ENCODE measurements at places on chromosomes 3 and 15.

DNA sequence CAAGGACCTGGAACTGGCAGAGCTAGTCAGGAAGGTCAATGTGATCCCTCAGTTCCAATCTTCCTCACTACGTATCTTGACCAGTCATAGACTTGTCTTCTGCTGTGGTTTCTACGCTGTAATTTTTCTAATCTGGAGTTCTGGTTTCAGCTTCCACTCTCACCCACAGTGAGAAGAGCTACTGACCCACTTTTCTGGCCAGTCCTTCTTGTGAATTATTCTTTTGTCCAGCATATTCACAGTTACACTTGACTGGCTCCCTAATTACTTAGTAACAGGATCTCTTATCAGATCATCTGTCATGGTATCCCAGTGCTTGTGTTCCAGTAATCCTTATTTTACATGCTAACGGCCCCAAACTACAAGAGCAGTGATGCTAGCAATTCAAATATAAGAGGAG lies 72.4 kb upstream of the MME start:
- DNase-seq: no peak

DNA sequence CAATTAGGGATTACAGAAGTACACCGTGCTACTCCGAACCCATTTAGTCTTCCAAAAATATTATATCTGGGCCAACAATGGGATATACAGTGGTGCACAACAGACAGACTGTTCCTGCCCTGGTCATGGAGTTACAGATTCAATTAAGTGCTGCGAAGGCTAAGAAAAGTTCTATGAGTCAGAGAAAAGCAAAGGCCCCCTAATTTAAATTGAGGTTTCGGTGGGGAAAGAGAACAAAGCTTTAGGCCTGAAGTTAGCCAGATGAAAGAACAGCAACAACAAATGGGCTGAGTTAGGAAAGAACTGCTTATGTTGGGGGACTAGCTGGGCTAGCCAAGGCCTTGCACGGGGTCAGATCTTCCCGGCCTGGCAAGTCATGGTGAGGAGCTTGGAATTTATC lies 131.8 kb downstream of the MDFIC2 start:
- no peak for DNase-seq

DNA sequence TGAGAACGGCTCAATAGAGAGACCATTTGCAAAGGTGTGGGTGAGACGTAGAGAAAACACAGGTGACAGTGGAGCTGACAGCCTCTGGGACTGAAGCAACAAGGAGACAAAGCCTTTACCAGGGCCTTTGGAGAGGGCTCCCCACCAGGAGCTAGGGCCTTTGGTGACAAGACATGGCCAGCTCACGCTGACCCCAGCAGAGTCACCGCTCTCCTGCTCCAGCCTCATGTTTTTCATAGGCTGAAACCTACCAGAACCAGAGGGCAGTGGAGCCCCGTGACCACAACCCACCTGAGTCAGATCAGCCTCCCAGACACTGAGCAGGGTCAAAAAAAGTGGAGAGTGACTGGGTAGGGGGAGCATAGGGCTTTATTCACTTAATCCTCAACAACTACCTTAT lies 214.7 kb downstream of the SHQ1 start:
- DNase-seq: no peak

GRCh38 chr15:28873006-28873405 lies 12.8 kb upstream of the APBA2 start:
- no peak for DNase-seq

DNA sequence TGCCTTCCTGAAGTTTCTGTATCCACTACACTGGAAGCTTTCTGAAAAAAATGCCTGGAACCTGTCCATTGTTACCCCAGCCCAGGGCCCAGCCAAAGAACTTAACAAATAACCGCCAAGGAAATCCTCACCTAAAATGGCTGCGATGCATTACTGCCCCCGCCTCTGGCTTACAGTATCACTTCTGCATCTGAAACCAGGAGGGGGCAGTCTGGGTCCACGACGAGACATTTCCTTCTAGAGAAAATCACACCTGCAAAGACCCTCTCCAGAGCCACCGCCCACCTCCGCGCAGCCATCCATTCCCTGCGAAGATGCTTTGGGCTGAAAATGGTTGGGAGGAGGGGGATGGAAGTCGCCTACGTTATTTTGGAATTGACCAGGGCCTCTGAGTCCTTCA lies 22.4 kb upstream of the CELF6 start:
- peak; percentile 34 for DNase-seq

DNA sequence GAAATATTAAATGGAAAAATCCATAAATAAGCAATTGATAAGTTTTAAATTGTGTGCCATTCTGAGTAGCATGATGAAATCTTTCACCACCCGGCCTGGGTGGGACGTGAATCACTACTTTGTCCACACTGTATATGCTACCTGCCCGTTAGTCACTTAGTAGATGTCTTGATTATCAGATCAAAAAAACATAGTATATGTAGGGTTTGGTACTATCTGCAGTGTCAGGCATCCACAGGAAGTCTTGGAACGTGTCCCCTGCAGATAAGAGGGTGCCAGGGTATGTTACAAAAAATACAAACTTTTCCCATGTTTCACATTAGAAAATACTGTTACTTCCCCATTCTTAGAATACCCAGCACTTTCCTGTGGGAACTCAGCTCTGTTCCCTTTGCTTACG lies 35.2 kb downstream of the FAM81A start:
- no peak for DNase-seq

- DNase-seq: peak; percentile 88
Measured at GRCh38 chr3:186746008-186746407, 28.8 kb downstream of the KNG1 start.

DNA sequence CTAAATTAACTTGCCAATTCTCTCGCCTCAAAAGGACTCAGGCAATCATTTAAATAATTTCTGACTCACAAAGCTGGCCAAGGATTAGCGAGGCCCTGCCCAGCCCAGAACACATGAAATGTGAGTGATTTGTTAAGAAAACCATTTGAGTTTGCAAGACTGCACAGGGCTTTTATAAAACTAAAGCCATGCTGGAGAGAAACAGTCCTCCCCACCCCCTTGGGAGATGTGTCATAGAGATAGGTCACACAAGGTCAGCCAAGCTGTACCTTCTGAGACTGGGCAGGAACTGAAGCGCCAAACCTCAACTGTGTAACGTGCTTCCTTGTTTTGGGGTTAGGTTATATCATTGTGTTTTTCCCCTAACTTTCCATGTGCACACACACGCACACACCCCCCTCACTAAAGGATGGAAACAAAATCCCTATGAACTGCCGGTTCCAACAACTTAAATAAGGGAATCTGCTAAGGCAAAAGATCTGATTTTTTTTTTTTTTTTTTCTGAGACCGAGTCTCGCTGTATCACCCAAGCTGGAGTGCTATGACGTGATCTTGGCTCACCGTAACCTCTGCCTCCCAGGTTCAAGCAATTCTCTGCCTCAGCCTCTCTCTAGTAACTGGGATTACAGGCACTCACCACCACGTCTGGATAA lies 8.1 kb downstream of the SPATA12 start:
- DNase-seq: peak; percentile 89

GRCh38 chr3:158451405-158452055 lies 119.5 kb upstream of the MLF1 start:
- no peak for DNase-seq

DNA sequence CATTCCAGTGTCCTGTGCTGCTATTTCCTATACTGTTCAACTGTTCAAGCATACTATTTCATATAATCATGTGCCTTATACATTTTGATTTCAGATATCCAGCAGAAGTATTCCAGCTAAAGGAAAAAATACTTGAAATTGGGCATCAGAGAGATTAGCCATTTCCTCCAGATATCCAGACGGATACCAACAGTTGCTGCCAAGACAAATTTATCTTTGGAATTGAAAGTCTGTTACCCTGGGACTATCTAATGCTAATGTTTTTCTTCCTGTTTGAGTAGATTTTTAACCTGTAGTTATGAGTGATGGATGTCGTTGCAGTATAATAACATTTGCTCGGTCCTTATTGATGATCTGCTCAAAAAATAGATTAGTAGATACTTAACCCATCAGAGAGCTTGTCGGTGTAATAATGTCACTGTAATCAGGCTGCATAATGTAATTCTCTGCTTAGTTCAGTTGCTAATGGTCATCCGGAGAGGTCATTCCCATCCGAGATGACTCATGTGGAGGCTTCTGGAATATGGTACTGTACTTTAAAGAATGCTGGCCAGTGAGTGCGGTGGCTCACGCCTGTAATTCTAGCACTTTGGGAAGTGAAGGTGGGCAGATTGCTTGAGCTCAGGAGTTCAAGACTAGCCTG lies 51.5 kb downstream of the TIMP4 start:
- DNase-seq: no peak

DNA sequence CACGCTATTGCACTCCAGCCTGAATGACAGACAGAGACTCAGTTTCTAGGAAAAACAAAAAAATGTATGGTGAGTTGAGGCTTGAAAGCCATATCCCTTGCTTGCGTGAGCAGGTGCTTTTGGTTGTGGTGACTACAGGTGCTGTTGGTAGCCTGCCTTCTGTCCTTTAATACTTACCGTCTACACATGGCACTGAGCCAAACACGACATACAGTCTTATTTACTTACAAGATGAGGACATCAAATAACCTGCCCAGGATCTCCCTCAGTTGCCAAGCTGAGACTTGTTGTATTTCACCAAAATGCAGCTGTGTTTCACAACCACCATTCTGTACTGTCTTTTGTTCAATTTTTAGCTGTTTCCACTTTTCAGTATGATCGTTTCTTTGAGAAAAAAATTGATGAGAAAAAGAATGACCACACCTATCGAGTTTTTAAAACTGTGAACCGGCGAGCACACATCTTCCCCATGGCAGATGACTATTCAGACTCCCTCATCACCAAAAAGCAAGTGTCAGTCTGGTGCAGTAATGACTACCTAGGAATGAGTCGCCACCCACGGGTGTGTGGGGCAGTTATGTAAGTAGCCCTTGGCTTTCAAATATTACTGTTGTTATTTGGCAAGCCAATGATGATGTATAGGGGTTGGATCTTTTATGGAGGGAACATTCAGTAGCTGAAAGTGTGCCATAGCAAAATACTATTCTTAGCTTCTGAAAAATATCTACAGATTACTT lies 6.5 kb downstream of the ALAS1 start:
- DNase-seq: peak; percentile 23

- peak; percentile 87 for DNase-seq
Measured at GRCh38 chr3:16147220-16147994, 27.1 kb upstream of the GALNT15 start.

GRCh38 chr15:59437142-59437816 lies 707 bp upstream of the FAM81A start:
- no peak for DNase-seq

DNA sequence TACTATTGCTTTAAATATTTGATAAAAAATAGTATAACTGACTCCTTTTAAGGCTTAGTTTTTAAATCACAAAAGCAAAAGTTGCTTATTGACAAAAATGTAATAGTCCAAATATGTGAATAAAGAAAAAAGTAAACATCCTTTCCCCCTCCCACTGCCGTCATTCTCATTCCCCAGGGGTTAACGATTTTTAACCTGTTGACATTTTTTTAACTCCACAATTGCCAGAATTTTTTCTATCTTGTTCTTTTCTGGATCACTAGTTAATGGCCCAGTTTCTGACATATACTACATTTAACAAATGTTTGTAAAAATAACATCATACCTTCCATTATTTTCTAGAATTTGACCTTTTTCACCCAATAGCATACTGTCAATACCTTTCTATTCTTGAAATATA lies 60.6 kb upstream of the TCF12 start:
- DNase-seq: no peak

GRCh38 chr3:128278761-128279600 lies 125.7 kb downstream of the EEFSEC start:
- peak; percentile 76 for DNase-seq

- DNase-seq: peak; percentile 79
Measured at GRCh38 chr3:30156586-30157498, 449.6 kb upstream of the TGFBR2 start.

GRCh38 chr3:68239542-68239941 lies 585.1 kb upstream of the SUCLG2 start:
- no peak for DNase-seq

DNA sequence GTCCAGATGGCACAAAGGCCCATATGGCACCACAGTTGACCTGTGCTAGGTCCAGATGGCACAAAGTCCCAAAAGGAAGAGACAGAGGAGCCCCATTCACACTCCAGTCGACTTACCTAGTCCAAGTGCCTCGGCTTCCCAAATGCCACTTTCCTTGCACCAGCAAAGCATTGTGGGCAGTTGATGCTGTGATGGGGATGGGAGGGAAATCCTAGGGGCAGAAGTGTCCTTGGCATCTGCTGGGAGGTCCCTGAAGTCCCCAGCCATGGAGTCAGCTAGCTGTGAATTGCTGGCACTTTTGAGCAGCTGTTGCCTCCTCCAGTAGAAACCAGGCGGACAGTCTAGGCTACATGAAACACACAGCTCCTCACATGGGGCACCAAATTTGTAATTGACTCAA lies 60.3 kb upstream of the SIAH2 start:
- no peak for DNase-seq

GRCh38 chr15:51189669-51190385 lies 95.1 kb upstream of the TNFAIP8L3 start:
- no peak for DNase-seq

- DNase-seq: peak; percentile 64
Measured at GRCh38 chr3:170997961-170998913, 28.3 kb downstream of the SLC2A2 start.

DNA sequence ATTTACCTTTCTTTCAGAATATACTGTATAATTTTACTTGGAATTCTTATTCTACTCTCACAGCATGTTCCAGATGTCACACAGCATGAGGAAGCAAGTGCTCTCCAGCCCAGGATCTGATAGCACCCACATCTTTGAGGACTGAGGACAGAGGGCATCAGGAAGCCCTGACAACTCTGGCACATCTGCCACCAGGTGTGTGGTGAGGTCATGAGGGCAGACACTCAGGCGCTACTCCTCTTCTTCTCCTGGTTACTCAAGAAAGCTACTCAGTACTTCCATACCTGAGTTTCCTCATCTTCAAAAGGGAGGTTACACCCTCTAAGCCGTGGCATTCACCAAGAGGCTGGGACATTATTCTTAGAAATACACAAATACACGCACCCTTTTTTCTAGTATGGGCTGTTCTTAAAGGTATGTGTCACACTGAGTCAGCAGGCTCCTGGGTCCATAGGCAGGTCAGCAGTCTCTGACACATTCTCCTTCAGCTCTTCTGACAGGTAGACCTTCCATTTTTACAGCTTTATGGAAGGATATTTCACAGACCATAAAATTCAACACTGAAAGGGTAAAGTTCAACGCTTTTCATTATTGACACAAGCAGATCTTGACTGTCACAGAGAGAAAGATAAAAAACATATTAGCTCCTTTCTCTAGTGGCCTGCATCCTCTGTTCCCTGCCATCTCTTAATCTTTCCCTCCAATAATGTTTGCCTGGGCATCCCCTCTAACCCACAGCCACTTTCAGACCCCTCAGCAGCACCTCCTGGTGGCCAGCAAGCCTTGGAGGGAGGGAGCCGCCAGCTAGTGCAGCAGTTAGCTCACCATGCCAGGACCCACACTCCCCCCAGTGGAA lies 103.2 kb upstream of the TJP1 start:
- DNase-seq: peak; percentile 88

- peak; percentile 80 for DNase-seq
Measured at GRCh38 chr15:101045236-101045646, 126.1 kb downstream of the LRRK1 start.

Measured in iris pigment epithelial cell (primary cell).